IPS DF 19.7 (cell line): ENCODE measurements at places on chromosomes 5 and 9.

- DNase-seq = no peak
These were observed 41.0 kb downstream of the FGD3 start for GRCh38 chr9:92988215-92988768.

- no peak for DNase-seq
These were observed 132.6 kb downstream of the MRPL36 start for GRCh38 chr5:1666812-1667588.

DNA sequence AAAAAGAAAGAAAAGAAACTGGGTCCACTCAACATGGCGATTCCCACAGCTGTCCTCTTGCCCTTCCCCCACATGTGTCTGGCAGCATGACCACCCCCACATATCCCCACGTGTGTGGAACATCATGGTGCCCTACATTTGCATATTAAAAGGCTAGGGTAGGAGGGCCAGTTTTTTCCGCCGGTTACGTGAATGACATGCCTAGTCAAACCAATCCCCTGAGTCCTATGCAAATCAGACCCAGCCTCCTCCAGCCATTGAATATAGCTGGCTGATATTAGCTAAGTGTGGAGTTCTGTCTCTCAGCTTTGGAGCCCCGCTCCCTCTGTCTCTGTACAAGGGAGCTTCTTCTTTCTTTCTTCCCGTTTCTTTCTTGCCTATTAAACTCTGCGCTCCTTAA is 33.0 kb upstream of the CCDC112 start:
- DNase-seq = peak; percentile 79

DNA sequence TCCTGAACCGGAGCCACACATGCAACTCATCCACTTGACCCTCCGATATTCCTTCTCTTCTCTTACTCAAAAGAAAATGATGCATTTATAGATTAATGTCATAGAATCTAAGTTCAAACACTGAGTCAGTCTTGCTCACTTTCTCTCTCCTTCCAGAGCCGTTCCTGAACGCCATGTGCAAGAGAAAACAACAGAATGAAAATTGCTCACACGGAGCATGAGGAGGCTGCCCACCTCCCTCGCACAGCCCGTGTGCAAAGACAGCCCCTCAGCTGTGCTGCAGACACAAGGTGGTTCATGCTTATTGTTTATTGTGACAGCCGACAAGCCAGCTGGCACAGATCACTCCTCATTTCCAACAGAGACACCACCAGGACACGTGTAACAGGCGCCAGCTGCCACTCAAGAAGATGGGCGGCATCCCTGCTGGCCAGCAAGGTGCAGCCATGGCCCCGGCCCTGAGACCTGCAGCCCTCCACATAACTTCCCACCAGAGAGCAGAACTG is 290.8 kb downstream of the GLIS3 start:
- DNase-seq = no peak

- DNase-seq = no peak
These were observed at the start of gene MGAT4B for GRCh38 chr5:179806250-179807048. TSS of gene MGAT4B (minus strand) at chr5:179806866. CDS start at chr5:179806583, 283 bp downstream.

DNA sequence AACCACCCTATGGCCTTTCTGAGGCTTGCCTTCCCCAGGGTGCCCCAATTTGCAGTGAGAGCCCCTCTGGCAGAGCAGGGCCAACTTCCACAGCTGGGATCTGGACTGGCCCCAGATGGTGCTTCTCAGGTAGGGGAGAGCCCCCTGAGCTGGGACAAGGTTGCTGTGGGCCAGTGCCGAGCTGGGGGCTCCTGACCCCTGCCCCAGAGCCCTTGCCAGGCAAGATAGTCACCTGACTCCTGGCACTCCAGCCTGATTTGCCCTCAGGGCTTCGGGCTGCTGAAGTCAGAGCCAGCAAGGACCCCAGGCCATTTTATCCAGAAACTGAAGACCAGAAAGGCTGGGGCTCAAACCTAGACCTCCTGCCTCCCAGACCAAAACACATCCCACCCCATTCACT is 33.4 kb upstream of the AKNA start:
- no peak for DNase-seq

GRCh38 chr5:173829826-173830225 is 58.3 kb upstream of the CPEB4 start:
- no peak for DNase-seq

GRCh38 chr9:136361754-136362449 is 1.6 kb downstream of the DNLZ start:
- no peak for DNase-seq

GRCh38 chr9:89353989-89354388 is 35.7 kb downstream of the SECISBP2 start:
- DNase-seq = no peak

GRCh38 chr5:50807661-50808060 is 141.2 kb downstream of the PARP8 start:
- DNase-seq = no peak

- no peak for DNase-seq
These were observed 281.2 kb downstream of the NR2F1-AS1 start for GRCh38 chr5:93299681-93300308.

DNA sequence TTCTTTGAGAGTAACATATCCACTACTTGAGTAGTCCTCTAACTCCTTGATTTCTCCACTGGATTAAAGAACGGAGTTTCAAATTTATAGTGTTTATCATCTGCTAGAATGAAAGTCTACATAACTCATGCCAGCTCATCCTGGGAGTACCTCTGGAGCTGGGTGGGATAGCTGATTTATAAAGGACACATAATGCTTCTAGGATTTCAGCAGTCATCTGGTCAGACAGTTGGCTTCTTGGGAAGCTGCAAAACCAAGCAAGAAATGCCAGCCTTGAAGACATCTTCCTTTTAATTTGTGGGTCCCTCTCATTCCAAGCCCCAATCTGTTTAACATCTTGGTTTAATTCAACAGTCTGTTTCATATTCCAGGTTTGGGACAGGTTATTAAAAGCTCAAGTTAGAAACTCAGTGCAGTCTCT is 3.2 kb downstream of the GALNT10 start:
- no peak for DNase-seq

- DNase-seq = no peak
These were observed 2.7 kb upstream of the ADAM19 start for GRCh38 chr5:157578079-157578780.

GRCh38 chr5:101424530-101425175 is 521.6 kb upstream of the ST8SIA4 start:
- DNase-seq = no peak

- no peak for DNase-seq
These were observed 6.9 kb downstream of the GM2A start for GRCh38 chr5:151259931-151260330.

- DNase-seq = no peak
These were observed 8.7 kb downstream of the ASS1 start for GRCh38 chr9:130453487-130453886.

DNA sequence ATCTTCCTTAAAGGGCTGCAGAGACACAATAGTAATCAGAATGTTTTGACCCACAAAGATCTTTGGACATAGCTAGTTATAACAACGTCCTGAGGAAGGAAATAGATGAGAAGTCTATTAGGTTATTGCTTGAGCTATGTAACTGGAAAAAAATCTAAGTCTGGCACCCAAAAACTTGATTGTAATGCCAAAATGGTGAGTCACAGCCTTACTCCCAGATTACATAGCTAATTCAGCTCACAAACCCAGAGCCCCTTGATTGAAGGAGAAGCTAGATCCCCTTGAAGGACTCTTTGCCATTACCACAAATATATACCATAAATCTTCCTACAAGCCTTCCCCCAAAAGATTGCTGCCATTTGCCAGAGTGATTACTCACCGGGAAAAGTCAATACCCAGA is 341.8 kb upstream of the KIF2A start:
- DNase-seq = no peak

DNA sequence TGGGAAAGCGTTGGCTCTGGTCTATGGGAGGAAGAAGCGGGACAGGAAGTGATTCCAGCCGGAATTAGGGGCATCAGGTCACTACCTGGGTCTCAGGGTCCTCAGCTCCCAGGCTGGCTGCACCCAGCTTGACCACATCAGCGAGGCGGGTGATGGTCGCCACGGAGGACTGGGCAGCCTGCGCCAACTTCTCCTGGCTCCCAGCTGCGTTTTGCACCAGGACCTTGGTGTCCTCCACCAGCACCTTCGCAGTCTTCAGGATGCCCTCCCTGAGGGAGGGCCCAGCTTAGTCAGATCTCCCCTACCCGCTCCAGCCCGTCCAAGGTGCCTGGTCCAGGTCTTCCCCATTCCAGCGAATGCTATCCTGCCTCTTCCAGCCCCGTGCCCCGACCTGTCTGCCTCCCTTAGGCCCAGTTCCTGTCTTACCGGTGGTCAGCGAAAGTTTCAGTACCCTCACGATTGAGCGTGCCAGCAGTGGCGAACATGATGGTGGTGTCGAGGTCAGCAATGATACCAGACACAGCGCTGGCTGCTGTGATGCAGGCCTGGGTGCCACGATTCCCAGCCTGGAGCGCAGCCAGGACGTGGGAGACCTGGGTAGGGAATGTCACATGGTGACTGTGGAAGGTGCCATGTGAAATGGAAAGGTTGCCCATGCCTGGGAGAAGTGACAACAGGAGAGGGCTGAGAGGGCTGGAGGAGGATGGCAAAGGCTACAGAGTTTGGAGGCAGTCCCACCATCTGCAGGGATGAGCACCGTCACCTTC is 14.4 kb upstream of the TPM2 start:
- DNase-seq = no peak

GRCh38 chr5:95619096-95619495 is 791 bp upstream of the GPR150 start:
- no peak for DNase-seq

- no peak for DNase-seq
These were observed 71.0 kb downstream of the FER start for GRCh38 chr5:108818613-108819272.

DNA sequence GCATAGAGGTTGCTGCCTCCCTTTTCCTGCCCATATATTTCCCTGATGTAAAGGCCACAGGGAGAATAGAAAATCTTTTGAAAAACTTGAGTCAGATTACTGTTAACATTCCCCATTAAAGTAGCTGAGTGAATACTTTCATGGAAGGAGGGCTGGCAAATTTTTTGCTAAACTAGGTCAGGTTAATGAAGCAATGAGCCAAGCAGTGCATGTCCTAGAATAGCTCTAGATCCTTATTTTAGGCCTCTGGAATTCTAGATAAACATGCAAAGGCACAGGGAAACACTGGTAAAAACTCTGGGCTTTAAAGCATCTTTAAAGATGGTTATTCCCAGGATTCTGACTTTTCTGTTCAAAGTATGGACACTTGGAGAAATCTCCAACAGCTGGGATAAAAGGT is 27.9 kb downstream of the TTC1 start:
- DNase-seq = no peak

DNA sequence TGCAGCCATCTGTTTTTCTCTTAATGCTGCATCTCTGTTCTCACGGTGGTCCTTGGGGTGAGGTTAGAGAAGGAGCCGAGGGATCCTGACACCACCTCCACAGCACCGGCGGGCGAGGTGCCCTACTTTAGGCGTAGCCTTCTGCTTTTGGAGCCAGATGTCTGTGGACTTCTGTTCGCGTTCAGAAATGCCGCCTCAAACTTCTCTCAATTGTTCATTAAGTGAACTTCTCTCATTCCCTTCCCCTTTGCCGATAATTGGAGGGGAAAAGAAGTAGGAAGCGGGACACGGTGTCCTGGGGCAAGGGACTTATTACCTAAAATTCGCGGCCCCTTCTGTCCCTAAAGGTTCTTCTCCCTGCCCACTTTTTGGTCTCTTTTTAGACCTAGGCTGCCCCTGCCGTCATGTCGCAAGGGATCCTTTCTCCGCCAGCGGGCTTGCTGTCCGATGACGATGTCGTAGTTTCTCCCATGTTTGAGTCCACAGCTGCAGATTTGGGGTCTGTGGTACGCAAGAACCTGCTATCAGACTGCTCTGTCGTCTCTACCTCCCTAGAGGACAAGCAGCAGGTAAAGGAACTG is 455 bp downstream of the KIF20A start:
- no peak for DNase-seq

- no peak for DNase-seq
These were observed 104.1 kb downstream of the STRBP start for GRCh38 chr9:123164285-123164684.

- DNase-seq = no peak
These were observed 128.0 kb downstream of the NPR3 start for GRCh38 chr5:32839106-32839505.

GRCh38 chr9:112437406-112437805 is 49.2 kb upstream of the KIAA1958 start:
- DNase-seq = no peak
